Occipital lobe (tissue), 3 donors: ENCODE measurements at places on chromosomes 1 and 21.
A peak's percentile ranks its signal among the peaks of the same experiment; 100 is the strongest.

- no peak for DNase-seq
Observed at GRCh38 chr1:155976062-155976912, 2.1 kb downstream of the ARHGEF2 start.

DNA sequence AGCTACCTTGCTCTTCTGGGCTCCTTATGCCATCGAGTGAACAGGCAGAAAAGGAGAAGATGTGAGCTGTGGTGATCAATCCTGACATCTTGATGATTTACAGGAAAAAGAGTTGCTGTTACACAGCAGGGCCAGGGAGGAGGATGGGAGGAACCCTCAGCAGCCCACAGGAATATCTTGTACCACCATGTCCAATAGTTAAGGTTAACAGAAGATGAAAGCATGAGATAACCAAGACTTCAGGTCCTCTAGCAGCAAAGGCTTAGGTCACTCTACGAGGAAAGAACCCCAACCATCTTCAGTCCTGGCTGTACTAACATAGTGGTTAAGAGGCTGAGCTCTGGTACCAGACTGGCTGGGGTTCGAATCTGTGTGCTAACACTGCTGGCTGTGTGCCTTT is 12.1 kb upstream of the SELENBP1 start:
- DNase-seq: no peak

- DNase-seq: no peak
Observed at GRCh38 chr1:95233319-95233736, 682 bp upstream of the RWDD3 start.

GRCh38 chr1:203089651-203090045 is 3.8 kb upstream of the MYOG start:
- DNase-seq: no peak

- no peak for DNase-seq
Observed at GRCh38 chr1:100053119-100053518, 79.6 kb downstream of the SASS6 start.

- no peak for DNase-seq
Observed at GRCh38 chr1:2786329-2787162, 14.9 kb downstream of the TTC34 start.

DNA sequence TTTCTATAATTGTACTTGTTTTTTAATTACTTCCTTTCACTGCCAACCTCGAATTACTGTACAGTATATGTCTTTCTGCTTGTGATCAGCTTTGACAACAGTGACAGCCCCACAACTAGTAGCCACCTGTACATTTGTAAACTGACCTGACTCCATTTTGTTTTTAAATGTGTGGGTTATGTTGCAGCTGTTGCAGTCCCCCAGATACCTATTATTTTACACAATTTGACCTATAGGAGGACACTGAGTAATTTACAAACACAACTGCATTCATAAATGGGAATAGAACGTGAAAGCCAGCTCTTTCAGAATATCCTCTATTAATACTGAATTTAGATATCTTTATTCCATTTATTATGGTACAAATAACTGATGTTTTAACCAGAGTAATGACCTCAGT is 2.5 kb upstream of the VAMP3 start:
- DNase-seq: no peak

DNA sequence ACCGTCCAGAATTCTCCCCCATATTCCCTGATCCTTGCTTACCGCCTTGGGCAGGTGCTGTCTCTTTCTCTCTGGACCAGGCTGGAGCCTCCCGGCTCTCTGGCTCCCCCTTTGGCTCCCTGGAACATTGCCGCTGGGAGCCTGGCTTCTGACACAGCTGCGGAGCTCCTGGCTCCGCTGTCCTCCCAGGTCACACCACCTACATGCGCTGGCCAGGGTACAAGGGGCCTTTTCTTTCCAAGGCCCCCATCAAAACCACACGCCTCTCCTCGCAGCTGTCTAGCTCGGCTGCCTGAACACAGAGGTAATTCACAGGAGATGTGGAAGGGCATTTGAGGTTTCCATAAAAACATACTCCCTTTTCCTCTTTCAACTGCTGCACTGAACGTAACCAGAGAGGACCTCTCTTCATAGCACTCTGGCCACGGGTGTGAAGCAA is 7.5 kb upstream of the ZNF648 start:
- DNase-seq: peak; percentile 47

DNA sequence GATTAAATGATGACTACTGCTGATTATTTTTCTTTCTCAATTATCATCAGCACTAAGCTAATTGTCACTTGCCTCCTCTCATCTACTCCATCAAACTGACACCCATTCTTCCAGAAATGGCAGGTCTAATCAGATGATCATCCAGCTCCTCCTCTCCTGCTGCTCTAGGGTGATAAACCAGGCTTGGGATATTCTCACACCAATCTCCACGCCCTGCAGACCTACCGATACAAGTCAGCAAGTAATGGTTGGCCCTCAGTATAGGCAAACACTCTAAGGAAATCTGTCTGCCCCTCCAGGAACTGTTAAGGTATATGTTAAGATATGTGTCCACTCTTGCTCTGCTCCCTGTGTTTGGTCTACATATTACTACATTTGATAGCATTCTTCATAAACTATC is 36.3 kb upstream of the C1orf21 start:
- DNase-seq: no peak

DNA sequence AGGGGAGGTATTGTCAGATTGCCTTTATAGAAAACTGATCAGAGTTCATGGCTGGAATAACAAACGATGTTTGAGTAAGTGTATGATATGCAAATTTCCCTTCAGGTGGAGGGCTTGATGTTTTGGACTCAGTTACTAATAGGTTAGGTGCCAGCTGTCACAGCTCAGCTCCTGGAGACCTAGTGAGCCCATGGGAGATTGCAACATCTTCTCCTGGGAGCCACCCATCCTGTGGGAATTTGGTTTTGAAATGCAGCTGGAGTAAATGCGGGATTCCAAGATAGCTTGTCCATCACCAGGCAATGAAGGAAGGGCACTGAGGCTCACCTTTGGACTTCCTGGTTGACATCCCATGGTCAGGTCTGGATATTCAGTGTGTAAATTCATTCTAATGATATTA is 211.4 kb upstream of the NRIP1 start:
- no peak for DNase-seq

- no peak for DNase-seq
Observed at GRCh38 chr1:159181328-159182024, 10.1 kb downstream of the CADM3 start.

GRCh38 chr21:46604975-46605766 is at the start of gene S100B:
Gene S100B, minus strand, starts transcription at chr21:46605082. Its CDS starts 2,667 bp downstream, at chr21:46602415.
- DNase-seq: peak; percentile 83

DNA sequence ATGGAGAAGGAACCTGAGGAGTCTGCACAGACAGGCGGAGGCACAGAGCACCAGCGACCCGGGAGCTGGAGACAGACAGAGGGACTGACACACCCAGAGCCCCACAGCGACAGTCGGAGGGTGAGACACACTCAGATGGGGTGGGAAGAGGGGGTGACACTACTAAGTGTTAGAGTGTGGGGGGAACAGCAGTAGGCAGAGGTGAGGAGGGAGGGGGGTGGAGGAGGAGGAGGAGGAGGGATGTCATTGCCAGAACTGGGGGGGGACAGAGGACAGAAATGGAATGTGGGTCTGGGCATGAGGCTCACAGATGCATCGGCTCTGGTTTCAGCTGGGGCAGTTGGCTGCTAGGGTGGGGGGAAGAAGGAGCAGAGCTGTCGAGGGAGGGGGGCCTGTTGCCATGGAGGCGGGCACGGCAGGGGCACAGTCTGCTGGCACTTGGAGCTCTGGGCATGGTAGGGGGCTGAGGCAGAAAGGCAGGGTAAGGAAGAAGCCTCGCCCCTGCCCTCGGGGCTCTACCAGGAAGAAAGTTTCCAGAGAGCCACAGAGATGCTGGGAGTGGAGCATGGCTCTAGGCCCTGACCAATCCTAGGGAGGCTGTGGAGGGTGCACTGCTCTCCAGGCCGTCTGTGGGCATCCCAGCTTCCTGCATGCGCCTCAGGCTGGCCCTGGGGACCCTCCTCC is 37.3 kb downstream of the AHDC1 start:
- no peak for DNase-seq

DNA sequence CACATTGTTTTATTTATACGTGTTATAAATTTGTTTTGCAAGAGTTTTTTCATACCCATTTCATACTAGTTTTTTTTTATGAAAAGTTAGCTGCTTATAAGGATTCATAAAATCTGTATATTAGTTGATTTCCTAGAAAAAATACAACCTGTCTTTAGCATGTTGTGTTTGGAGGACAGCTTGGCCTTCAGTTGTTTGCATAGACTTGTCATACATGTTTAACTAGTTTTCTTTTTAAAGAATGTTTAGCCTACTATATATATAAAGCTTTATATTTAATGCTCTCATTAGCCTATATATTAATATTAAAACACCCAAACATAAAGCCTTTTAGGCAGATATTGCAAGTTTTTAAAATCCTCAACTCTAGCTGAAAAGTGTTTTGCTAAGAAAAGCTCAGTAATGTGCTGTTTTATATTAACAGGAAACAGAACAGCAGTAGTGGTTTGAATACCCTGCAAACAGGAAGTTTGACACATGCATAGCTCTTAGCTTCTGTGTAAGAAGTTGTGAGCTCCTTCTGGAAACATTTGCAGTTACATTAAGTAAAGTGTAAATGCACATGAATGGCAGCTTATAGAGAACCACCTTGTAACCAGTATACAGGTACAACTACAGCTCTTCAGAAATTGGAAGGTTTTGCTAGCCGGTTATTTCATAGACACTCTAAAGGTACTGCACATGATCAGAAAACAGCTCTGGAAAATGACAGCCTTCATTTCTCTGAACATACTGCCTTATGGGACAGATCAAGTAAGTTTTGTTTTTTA is at the start of gene PRKACB:
Gene PRKACB (plus strand): TSS at position 476 of the 770 bp plus-strand sequence. CDS start 91 bp downstream, at position 567.
- no peak for DNase-seq

DNA sequence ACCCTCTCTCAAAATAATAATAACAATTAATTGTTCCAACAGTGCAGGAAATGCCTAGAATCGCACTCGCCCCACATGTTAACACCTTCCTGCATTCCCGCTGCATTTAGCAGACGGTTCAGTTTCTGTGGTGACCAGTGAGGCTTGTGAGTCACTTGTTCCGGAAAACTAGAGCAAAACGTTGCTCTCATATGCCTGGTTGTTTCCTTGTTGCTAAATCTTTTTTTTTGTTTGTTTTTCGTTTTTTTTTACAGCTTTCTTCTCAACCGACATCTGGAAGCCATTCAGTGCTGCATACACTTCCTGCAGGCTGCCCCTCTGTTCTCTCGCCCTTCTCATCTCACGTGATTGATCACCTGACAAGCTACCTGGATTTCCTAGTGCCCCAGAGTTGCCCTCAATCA is 56.9 kb upstream of the TMPRSS2 start:
- no peak for DNase-seq

GRCh38 chr1:209526137-209526536 is 57.4 kb upstream of the CAMK1G start:
- no peak for DNase-seq

- DNase-seq: no peak
Observed at GRCh38 chr1:161439280-161440232, 65.7 kb upstream of the FCGR2A start.

DNA sequence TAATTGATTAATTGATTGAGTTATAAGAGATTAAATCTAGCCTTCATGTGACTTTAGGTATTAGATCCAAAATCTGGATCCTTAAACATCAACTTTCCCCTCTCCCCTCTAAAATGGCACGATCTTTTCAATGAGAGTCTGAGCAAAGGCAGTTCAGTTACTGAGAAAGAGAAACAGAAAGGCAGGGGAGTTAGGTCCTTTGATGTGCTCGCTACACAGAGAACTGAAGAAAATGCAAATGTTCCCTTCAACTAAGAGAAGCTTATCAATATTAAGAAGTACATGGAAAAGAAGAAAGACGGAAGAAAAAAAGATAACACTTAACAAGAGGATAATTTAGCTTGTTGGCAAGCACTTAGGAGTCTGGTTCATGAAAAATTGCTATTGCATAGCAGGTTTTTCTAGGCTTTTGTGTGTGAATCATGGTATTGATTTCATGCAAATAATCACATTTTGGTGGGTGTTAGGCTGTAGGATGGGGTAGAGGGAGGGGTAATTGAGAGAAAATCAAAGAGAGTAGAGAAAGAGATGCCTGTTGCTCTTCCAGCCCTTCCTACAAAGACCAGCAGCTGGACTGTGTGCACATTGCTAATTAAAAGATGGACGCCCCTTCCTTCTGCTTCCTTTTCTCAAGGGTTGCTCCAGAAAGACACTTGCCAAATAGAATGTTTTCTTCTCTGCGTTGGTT is 307.6 kb upstream of the PLXNA2 start:
- DNase-seq: no peak

DNA sequence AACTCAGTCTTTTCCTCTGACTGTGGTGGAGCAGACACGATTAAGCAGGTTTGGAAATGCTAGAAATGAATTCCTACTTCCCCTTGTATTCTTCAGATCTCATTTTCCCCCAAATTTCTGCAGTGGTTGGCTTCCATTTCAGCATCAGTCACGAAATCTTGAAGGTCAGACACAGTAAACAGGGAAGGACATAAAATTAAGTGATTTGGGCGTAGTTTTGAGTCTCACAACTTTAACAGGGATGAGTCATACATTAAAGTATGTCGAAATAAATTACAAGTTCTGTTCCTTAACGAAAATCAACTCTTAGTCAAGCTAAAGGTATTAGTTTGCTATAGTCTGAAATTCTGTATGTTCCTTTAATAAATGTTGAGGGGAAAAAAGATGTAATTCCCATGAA is 61.1 kb downstream of the HNRNPR start:
- DNase-seq: no peak

DNA sequence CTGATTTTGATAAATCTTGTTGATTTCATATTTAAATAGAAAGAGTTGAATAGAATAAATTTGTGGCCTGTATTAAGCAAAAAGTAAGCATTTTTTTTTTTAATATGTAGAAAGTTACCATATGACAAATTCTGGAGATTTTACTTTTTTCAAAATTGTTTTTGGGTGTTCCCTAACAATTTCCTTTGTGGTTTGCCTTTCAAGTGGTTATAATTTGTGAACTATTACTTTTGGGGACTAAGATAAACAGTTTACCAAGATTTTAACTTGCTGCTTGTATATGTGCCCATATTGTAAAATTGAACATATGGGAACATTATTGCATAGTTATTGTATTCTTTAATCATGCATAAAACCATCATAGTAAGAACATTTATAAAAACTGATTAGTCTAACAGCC is 34.6 kb downstream of the SLC30A7 start:
- no peak for DNase-seq

GRCh38 chr1:92759361-92759760 is 25.5 kb downstream of the EVI5 start:
- no peak for DNase-seq

DNA sequence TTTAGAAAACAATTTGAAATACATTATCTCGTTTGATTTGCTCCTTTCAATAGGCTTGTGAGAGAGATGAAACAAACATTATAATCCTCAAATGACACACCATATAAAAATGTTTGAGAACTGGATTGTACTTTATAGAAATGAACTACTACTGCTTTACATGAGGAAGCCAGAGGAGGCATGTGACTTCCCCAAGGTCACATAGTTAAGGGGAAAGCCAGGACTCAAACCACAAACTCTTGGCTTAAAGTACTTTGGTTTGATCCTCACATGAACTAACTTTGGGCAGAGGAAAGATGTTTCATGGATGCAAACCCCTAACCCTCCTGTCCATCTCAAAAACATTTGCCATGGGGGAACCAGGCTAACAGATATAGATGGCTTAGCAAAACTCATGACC is 4.7 kb downstream of the ARHGEF11 start:
- DNase-seq: no peak
